Kidney (tissue), 22 donors: ENCODE measurements at places on chromosomes 1 and 21. TPM values are rescaled to one million over a fixed set of nuclear protein-coding genes. Genes with fewer than 3 reads are reported as not detected.

VWA5B1 gene
- 1.4 TPM for total RNA-seq

TAF12 gene
- 15.0 TPM for total RNA-seq

CELA2A gene
- total RNA-seq: not detected

TNFRSF8 gene
- 0.94 TPM for total RNA-seq

GSTM5 gene
- total RNA-seq: 4.2 TPM

FHAD1 gene
- total RNA-seq: 4.2 TPM

LAMC2 gene
- total RNA-seq: 89.0 TPM

TDRKH gene
- total RNA-seq: 13.5 TPM

- DNase-seq: no peak
These were observed 9.6 kb downstream of the FNDC7 start for GRCh38 chr1:108722292-108722691.

DNA sequence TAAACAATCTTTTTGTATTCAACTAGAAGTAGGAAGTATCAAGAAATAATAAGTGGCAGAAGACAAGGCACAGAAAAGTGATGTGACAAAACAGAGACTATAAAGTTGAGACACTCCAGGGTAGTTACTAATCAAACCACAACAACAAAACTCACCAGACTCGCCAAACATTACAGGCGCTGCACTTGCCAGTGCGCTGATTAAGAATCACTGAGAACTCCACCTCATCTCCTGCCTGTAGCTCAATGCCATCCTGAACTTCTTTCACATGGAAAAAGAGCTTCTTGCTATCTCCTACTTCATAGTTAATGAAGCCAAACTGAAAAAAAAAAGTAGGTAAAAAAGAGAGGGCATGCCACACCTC, 2.8 kb upstream of the NRAS start:
- no peak for DNase-seq

DNA sequence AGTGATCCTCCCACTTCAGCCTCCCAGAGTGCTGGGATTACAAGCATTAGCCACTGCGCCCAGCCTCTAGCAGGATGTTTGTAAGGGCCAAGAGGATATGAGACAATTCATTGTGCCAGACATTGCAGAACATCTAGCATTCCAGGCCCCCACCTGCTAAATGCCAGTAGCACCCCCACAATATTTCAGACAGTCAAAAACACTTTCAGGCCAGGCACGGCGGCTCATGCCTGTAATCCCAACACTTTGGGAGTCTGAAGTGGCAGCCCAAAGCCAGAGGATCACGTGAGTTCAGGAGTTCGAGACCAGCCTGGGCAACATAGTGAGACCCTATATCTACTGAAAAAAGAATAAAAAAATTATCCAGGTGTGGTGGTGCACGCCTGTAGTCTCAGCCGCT, 12.9 kb downstream of the PPIE start:
- no peak for DNase-seq

DNA sequence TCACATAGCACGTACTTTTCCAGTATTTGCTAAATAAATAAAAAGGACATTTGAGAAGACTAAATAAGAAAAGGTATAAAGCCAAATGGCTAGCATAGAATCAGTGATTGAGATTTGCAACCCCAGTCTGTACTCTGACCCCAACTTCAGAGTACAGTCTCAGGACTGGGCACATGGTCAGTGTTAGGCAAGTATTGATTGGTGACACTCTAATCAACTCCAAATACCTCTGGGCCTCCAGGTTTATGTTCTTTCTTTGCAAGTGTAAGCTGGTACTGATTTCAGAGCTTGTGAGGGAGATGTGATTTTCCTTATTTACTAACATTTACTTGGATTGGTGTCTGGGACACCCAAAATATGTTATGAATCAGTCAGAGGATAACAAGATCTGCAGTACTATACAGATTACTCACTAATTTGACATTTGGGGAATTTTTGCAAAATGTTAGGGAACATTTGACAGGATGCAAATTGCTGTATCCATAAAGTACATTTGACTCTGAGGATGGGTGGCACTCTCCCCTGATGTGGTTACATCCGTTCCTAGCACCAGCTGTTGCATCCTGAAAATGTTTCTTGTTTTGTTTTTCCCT, 34.2 kb downstream of the LMO4 start:
- DNase-seq: no peak

DNA sequence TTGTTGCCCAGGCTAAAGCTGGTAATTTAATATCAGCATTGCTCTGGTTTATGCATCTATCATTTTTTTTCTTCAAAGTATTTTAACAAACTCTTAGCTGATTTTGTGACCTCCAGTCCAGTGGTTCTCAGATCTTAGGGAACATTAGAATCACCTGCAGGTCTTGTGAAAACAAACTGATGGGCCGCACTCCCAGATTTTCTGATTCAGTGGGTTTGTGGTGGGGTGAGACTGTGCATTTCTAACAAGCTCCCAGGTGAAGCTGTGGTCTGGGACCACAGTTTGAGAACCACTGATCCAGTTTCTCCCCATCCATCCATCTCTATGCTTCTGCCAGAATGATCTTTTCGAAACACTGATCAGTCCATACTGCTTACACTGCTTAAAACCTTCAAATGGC, 305.7 kb upstream of the USP24 start:
- DNase-seq: no peak

DNA sequence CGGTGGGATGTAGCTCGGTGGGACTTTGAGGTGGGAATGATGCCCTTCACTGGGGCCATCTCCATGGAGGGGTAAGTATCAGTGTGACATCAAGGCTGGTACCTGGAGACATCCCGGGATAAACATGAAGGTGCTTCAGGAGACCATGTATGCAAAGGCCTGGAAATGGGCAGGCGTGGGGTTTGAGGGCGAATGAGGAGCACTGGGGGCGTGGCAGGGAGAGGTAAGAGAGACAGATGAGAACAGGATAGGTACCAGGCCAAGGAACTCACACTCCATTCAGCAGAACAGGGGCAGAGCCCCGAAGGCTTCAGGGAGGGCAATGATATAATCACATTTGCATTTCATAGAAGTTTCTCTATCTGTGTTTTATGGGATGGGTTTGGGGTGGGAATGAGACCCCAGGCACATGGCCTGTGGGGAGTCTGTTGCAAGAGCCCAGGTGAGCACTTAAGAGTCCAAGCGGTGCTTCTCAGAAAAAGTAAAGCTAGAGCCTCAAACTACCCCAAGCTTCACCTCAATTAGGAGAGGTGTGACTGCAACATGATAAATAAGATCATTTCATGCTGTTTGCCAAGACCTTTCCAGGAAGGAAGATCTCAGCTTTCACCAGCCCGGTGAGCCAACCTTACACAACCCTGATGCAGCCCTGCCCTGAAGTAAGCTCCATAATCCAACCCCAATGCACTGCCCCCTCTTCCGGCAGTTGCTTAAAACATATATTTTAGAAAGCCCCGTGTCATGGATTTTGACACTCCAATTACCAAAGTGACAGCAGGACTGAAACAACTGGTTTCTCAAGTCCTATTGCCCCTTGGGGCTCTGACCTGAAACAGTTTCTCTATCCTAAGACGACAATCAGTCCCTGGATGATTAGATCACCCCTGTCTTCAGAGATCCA, 7.4 kb downstream of the S100A9 start:
- DNase-seq: no peak

GRCh38 chr1:24984800-24985522, 54.9 kb upstream of the RUNX3 start:
- DNase-seq: no peak

- DNase-seq: no peak
These were observed 192.1 kb upstream of the DAB1 start for GRCh38 chr1:57615956-57616355.

GRCh38 chr1:26459573-26460031, 12.6 kb upstream of the HMGN2 start:
- DNase-seq: no peak

DNA sequence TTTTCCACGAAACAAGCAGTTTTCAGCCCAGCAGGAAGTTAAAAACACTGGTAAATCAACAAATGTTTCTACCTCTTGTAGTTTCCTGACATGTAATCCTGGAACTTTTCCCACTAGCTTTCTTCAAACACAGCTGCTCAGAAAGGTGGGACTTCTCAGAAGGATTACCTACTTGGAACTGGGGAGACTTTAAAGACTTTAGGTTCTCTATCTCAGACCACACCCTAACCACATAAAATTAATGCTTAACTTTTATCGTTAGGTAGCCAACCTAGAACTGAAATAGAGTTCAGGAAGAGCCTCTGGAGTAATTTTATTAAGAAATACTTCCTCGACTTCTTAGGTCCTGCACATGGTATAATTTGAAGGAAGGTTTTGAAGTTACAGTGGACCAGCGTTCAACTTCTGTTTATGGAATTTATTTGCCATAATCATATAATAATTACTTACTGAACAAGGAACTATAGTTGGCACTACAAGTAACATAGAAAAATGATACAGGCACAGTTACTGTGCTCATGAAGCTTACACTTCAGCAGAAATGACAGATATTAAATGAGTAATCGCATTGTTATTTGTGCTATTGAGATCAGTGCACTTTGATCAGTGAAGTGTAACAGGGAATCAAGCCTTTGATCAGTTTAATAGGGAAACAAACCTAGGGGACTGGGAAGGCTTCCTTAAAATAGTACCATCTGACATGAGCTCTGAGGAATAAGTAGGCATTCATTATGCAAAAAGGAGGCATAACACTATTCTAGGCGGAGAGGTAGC, at the start of gene BCL2L15:
TSS of gene BCL2L15 (minus strand) at position 180 of the 774 bp plus-strand sequence. CDS start 206 bp downstream, outside the sequence.
- DNase-seq: no peak

GRCh38 chr1:26300578-26301275, 5.7 kb downstream of the UBXN11 start:
- DNase-seq: no peak
